CD8-positive, alpha-beta memory T cell (primary cell): ENCODE measurements at places on chromosomes 3 and 15.

DNA sequence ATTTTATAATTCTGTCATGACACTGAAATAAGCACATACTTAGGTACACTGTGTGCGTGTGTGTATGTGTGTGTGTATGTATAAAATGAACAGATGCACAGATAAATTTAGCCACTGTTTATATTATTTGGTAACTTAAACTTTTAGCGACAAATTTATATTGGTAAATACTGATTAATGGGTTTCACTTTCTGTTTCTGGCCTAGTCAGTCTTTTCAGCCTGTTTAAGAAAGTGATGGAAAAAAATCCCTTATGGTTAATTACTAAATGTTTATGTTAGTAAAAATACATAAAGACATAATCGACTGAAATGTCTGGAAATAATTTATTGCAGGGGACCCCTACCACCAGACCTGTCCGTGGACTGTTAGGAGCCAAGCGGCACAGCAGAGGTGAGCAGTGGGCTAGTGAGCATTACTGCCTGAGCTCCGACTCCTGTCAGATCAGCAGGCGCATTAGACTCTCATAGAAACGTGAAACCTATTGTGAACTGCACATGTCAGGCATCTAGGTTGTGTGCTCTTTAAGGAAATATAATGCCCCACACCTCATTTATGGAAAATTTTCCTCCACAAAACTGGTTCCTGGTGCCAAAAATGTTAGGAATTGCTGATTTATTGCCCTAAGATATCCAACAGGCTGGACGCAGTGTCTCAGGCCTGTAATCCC lies 717.4 kb downstream of the SI start:
- no peak for DNase-seq

DNA sequence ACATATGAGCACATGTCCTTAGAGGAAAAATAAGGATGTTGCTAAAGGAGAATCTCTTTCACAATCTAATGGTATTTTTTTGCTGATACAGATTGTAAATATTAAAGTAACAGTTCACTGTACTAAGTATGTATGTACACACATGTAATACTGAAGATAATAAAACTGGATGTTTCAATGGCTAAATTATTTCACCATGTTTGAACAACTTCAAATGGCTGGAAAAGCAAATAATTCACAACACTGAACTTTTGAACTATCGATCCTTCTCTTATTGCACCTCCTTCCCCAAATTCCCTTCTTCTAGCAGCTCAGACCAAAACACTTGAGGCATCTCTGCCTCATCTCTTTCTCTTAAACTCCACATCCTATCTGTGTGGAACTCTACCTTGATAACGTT lies 149.5 kb downstream of the EPHA3 start:
- DNase-seq, result no peak

DNA sequence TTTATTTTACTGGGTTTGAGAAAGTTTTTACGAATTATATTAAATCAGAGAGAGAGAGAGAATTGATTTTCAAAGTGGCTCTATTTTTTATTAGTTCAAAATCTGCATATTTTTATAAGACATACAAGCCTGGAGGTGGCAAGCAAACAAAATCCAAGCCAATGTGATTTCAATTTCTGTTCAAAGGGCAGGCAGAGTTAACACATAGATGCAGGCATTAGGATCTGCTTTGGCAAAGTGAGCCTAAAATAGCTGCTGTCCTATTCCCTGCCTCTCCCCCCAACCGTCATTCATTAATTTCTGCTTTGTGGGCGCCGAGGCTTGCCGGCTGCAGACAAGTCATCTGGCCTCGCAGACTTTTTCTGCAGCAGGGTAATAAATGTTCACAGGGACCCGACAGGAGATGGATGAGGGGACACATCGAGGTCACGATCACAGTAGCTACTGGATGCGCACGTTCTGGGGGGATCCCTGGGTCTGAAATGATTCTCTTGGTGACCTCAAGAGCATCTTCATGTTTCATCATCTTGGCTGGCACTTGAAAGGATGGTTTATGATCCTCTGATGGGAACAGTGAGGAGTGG lies 123.9 kb upstream of the SLC6A11 start:
- no peak for DNase-seq

GRCh38 chr3:112651071-112651470 lies 10.1 kb upstream of the CCDC80 start:
- no peak for DNase-seq

- no peak for DNase-seq
Observed at GRCh38 chr3:189577050-189577951, 53.9 kb upstream of the TP63 start.

DNA sequence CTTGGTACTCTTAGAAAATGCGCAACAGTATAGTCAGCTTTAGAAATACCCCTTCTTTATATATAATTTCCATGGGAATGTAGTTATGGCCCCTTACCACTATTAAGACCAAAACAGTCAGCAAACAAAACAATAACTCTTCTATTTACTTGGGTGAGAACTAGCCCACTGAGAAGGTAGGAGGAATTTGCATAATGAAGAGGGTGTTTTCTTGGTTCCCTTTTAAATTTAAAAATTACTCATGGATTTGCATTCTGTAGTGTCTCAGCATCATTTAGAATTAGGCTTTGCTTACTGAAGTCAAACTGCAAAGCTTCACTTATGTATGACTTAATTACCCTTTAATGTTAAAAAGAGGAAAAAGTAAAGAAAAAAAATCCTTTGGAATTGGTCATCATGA lies 350.8 kb downstream of the PTPRG start:
- no peak for DNase-seq

DNA sequence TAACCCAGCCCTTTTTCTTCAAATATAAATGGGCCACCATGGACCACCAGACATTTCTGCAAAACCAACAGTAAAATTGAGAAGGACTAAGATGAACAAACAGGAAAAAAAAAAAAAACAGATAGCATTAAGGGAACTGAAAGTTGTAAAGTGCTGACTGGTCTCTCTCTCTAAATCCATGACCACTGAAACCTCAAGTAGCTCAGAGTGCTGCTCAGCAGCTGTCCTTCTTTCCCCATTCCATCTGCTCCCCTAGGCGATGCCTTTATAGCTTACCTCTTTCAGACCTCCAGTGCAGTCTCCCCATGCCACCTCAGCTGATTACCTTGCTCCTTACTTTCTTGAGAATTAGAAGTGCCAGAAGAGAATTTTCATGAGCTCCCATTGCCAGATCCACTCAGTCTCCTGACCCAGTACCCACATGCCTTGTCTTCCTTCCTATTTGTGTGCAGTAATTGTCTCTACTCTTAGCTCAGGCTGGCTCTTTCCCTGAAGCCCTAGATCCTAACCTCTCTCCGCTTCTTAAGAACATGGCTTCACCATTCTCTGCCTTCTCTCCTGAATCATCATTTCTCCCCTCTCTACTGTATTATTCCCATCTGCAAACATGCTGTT lies 23.9 kb upstream of the XIRP1 start:
- no peak for DNase-seq

DNA sequence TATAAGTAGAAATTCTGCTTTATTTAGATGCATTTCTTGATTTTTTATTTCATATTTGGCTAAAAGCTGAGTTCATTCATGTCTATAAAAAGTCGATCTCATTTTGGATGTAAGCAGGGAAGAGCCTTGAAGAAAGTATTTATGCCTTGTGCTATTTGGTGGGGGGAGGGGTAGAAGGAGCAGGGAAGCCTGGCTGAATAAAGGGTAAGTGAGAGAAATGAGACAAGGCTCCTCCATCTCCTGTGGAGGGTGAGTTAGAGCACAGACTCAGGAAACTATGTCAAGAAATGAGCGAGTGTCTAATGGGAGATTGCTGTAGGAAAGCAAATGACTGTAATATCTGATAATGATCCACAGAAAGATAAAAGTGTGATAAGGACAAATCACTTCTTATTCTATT lies 121.8 kb upstream of the ATP11B start:
- no peak for DNase-seq

- no peak for DNase-seq
Observed at GRCh38 chr3:36777424-36778218, 13.3 kb upstream of the DCLK3 start.

- no peak for DNase-seq
Observed at GRCh38 chr15:24877174-24877573, 77.6 kb upstream of the SNRPN start.

DNA sequence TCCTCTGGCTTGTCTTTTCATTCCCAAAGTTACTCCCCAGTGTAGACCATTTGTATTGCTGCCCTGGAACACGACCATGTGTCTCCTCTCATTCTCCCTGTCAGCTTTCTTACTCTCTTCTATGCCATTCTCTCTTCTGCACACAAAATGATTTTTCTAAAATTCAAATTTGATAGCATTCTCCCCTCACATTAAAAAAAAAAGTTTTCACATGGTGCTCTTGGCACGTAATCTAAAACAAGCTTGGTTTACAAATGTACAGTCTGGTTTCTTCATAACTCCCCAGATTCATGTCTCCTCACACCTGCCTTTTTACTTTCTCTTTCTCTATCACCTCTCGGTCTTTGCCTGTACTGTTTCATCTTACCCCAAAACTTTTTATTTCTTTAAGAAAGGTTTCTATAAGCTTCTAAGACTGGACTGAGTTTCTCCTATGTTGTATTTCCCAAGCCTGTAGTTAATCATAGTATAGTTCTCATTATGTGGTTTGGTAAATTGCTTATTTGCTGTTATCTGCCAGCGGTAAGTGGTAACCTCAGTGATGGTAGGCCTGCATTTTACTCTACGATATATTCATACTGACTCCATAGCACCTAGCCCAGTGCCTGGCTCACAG lies 31.2 kb downstream of the BCHE start:
- DNase-seq, result no peak

DNA sequence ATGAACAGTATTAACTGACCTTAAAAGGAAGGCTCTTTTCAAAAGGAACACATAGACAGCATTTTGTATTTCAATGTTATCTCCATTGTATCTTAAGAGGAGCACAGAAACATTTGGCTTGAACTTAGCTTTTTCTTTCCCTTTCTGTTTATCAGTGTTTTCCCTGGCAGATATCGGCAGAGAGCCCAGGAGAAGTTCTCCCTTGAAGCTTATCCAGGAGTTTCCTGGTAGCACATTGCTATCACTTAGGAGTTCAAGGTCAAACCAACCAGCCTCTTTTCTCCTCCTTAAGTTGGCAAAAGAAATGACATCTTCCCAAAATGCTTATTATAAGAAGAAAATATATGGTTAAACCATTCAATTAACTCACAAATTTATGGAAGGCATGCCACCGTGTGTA lies 344.6 kb upstream of the UBE2E2 start:
- no peak for DNase-seq

DNA sequence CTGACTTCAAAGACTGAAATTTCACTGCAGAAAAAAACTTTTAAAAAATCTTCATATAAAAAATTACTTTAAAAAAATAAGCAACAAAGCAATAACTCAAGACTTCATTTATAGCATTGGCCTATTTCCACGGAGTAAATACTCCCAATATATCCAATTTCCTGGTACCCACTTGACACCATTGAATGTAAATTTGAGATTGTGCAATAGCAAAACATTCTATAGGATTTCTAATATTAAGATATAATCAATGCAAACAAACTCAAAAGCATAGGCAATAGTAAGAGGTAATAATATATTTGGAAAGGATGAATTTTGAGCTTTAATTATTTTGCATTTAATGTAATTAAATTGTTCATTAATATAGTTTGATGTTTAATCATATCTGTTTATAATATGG lies 148.0 kb upstream of the CNTN6 start:
- no peak for DNase-seq

GRCh38 chr3:53196575-53197407 lies 35.8 kb downstream of the PRKCD start:
- peak; percentile 5 for DNase-seq

DNA sequence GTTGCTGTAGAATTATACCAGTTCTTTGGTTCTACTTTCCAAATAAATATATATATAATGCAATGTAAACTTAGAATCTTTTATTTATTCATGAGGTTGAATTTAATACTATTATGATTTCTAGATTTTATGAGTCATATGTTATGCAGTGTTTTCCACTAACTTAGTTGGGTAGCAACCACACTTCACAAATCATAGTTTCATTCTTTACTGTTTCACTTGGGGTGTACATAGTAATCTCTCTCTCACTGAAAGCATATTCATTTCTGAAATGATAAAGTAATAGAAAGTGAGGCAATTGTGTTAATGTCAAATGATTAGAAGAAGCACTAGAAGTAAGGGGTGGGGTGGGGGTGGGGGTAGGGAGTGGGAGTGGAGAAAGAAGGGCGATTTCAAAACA lies 52.6 kb downstream of the IQCH start:
- DNase-seq, result no peak

DNA sequence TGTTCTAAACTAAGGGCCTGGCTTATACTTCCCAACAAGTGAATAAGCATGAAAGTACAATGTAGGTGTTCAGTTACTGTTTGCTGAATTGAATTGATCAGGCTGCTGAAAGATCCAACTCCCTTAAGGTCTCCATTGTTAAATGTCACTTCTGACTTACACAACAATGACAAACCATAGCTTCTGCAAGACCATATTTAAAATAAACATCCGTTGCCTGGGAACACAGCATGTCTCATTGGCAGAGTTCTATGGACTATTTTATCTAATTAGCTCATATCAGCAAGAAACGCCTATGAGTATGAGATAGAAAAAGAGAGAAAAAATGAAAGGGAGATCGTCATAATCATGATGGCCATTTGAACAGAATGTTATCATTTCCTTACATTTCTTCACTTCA lies 605.4 kb downstream of the FGF12 start:
- no peak for DNase-seq

DNA sequence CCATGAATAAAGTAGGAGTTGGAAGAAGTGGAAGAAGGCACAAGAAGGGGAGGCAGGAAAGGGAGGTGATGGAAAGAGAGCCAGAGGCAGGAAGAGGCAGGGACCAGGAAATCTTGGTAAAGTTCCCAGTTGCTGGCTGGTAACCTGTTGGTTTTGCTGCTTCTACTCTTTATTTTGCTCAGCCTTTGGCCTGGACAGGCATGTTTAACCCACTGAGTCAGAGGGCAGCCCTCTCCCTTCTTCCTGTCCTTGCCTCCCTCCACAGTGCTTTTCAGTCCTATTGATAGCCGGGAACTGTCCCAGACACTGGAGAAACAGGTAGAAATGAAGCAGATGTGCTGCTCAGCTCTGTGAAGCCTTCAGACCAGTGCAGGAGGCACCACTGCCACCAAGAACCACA lies 43.4 kb upstream of the APEH start:
- no peak for DNase-seq

DNA sequence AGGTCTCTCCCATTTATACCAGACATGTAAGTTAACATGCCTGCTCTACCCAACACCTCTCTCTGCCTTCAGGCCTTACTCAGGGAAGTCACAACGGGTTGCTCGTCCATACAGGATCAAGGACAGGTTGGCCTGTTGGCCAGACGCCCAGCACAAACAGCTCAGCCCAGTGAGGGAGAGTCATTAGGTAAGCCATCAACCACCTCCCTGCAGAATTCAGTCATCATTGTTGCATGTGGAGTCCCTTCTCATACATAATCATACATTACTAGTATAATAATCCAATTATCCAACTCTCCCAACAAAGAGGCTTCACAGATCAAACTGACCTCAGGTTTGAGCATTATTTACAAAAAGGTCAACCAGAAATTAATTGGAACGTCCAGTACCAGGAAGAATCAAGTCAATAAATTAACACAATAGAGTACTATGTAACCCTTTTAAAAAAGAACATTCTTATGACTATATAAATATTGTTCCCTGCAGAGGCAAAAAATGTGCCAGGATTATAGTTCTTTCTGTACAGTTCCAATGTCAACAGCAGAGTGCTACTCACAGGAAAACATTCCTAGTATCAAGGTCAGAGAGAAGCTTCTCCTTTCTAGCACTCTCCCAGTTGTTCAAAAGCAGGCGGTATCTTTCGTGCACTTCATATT lies 33.2 kb downstream of the HOMER2 start:
- DNase-seq, result no peak

- DNase-seq, result no peak
Observed at GRCh38 chr3:124833710-124834332, 53.3 kb downstream of the ITGB5 start.
